NCI-H2107 (cell line): ENCODE measurements at places on chromosomes 16 and 17.
A peak's percentile ranks its signal among the peaks of the same experiment; 100 is the strongest.

GRCh38 chr17:66720027-66720426, 114.9 kb upstream of the CACNG5 start:
- no peak for DNase-seq

DNA sequence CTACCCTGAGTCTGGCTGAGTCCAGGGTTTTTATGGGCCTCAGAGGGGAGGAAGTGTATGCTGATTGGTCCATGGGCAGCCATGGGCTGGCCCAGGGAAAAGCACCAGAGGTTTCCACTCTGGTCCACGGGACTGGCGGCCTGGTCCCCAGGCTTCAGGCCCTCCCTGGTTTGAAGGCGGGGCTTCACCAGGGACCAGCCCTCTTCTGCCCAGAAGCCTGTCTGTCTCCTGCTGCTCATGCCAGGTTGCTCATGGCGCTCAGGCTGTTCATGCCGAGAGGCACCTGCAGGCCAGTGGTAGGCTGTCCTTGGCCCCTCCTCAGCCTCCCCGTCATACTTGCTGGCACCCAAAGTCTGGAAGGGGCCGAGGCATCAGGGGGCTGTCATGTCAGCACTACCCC, 45.0 kb upstream of the CLEC19A start:
- DNase-seq, result no peak

DNA sequence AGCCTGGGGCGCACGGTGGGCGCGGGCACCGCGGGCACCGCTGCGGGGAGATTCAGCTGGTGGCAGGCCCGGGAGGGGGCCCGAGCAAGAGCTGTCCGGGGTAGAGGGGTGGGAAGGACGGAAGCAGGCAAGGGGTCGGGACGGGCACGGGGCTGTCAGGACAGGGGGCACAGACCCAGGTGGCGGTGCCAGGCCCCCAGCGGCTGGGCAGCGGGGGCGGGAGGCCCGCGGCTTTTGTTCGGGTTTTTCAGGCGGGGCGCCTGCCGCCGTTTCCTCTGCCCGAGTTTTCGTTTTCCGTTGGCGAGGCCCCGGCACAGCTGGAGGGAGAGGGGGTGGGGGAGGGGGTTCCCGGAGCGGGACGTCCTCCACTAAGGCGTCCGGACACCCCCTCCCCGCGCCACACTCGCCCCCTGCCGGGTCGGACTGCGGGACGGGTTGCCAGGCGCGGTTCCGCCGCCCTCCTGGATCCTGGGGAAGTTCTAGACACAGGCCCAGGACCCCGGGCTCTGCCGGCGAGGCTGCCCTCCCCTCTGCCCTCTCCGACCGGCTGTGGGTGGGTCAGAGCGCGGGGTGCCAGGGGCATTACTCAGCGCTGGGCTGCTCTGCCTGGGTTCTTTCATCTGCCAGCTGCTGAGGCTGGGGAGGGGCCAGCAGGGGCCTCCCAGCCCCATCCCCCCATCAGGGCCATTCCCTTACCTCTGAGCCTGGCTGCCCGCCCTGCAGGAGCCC, 543 bp downstream of the ARHGAP23 start:
- no peak for DNase-seq

- no peak for DNase-seq
These were observed 23.0 kb downstream of the VAC14 start for GRCh38 chr16:70777973-70778406.

DNA sequence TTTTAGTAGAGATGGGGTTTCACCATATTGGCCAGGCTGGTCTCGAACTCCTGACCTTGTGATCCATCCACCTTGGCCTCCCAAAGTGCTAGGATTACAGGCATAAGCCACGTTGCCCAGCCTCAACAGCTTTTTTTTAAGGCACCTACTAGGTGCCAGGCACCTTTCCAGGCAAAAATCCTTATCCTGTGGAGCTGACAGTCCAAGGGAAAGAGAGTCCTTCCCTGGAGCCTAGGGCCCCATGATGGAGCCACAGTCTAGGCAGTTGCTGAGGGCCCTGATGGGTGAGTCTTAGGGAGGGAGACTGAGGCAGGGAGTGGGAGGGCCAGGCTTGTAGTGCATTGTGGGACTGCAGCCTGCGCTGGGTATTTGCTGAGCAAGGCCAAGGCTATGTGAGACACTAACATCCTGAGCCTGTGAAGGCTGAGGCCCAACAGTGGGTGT, 79.6 kb upstream of the TOB1 start:
- DNase-seq, result no peak

DNA sequence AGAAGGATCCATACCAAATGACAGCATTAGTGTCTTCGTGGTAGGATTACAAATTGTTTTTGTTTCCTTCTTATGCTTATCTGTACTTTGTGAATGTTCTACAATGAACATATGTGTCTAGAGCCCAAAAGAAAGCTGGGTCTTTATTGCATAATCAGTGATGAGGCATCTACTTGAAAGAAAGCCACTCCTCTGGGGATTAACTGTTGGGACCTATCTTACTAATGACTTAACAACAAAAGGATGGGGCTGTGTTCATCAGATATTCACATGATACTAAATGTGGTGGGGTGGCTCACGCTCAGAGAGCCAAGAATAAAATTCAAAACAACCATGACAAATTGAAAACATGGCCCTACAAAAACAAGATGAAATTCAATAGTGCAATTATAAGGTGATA, 160.2 kb downstream of the RGS9 start:
- no peak for DNase-seq

DNA sequence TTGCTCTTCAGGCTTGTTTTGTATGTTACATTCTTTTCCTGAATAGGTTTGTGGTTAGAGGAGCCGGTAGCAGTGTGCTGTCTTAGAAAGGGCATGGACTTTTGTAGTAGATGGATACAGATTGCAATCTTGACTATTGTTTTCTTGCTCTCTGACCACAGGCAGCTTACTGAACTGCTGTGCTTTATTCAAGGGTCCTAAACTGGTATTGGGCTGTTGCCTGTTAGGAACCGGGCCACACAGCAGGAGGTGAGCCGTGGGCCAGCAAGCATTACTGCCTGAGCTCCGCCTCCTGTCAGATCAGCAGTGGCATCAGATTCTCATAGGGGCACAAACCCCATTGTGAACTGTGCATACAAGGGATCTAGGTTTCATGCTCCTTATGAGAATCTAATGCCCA, 373.9 kb downstream of the CPPED1 start:
- DNase-seq, result peak; percentile 22

GRCh38 chr17:4863321-4863720, 30.2 kb downstream of the MINK1 start:
- DNase-seq, result no peak

DNA sequence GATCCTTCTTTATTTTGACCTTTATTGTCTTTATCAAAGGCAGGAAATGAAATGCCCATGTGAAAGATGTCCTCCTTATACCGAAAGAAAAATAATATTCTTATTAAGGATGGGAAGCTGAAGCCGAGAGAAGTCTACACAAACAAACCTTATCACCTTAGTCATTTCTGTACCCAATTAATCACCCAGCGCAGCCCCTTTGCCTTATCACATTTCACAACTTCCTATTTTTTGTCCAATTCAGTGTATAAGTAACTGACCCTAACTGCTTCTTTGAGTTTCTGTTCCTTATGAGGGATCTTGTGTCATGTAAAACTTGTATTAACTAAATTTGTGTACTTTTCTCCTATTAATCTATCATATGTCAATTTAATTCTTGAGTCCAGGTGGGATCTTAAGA, 16.4 kb upstream of the CCL23 start:
- no peak for DNase-seq

- DNase-seq, result no peak
These were observed 532 bp downstream of the ARRB2 start for GRCh38 chr17:4710693-4711634.

- no peak for DNase-seq
These were observed 525.7 kb downstream of the NPIPA7 start for GRCh38 chr16:16904601-16905000.

DNA sequence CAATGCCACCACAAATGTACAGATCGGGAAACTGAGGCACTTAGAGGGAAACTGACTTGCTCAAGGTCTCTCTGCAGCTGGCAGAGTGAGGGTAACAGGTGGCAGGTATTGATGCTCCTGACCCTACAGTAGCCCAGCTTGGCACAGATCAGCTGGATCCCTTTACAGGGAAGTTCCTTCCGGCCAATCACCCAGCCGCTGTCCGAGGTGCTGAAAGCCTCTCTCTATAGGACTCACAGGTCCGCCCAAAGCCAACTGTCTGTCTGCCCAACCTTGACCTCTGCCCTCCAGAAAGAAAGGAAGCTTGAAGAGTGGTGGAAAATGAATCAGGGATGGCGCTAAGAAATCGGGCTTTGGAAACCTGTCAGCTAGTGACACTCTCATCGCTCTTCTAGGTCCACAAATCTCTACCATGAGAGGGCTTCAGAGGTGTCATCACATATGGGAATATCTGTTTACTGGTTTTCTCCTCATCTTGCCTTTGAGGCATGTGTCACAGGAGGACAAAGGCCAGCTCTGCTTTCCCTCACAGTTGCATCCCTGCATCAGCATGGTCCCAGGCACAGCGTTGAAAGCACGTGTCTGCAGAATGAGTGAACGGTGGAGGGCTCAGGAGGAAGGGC, 246.2 kb downstream of the KATNIP start:
- no peak for DNase-seq

DNA sequence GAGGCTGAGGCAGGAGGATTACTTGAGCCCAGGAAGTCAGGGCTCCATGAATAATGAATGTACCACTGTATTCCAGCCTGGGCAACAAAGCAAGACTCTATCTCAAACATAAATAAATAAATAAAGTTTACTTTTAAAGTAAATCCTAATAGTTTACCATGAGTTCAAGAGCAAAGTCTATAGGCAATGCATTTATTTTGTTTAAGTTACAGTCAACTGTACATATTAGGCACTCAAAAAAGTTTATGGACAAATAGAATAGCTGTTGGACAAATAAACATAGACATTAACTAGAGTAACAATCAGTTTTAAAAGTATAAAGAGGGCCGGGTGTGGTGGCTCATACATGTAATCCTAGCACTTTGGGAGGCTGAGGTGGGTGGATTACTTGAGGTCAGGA, 3.7 kb upstream of the AARSD1 start:
- no peak for DNase-seq

GRCh38 chr17:77796176-77796860, 162.2 kb upstream of the TNRC6C start:
- DNase-seq, result no peak

DNA sequence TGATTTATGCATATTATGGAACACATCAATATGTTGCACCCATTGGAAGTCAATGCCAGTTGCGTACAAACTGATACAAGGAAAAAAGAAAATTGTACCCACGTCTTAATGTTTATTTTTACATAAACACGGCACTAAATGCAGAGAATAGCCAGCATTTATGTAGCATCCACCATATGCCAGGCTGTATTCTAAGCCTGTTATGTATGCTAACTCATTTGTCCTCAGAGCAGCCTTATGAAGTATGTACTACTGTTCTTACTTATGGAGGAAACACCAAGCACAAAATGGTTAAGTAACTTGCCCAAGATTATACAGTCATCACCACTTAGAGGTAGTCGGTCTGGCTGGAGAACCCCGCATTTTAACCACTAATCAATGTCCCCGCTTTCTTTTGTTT, 837.9 kb upstream of the RBFOX1 start:
- DNase-seq, result no peak

DNA sequence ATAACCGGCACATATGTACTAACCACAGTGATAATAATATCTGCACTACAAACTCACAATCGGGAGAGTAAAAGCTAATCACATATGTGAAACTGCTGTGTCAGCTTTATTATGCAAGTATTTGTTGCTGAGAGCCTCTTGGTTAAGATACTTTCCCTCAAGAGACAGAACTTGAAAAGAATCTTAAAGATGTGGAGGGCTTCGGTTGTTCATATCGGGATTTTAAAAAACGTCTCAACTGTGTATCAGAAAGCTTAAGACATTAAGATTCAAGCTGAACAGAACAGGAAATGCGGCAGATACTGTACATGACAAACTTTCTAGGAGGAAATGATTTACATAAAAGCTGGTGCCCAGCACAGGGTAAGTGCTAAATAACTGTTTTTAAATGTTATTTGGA, 27.5 kb upstream of the HLF start:
- no peak for DNase-seq

- no peak for DNase-seq
These were observed 90.3 kb downstream of the RMI2 start for GRCh38 chr16:11435576-11435975.

DNA sequence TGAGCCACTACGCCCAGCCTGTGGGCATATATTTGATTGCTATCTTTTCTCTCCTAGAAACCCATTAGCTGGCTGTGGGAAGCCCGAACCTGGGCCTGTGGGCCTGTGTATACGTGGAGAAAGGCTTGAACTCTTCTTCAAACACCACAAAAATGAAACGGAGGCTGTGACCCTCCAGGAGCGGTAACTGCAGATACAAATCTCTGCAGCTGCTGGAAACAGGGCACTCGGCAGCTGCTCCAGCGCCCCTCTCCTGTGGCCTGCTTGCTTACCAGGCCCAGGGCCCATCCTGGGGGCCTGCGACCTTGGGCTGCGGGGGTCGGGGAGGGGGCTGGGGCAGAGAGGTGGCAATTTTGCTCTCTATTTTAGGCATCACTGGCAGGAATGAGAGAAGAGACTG, 28.0 kb upstream of the MTSS2 start:
- DNase-seq, result no peak

GRCh38 chr17:32777436-32777835, 99.5 kb downstream of the MYO1D start:
- no peak for DNase-seq

- DNase-seq, result no peak
These were observed 15.0 kb upstream of the CPD start for GRCh38 chr17:30363715-30364202.

DNA sequence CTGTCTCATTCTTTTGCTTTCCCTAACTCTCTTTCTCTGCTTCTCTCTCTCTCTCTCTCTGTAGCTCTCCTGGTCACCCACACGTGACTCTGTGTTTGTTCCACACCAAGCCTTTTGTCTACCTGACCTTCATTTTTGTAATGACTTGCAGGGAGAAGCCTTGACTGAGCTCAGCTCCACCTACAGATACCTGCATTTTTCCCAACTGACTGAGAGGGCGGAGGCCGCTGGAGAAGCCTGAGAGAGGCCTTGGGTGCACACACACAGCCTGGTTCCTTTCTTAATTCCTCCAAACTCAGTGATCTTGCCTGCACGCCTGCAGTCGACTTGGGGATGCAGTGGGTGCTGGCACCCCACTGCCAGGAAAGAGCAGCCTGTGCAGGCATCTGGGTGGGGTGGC, 68.8 kb downstream of the LYRM1 start:
- DNase-seq, result no peak

- no peak for DNase-seq
These were observed 44.0 kb downstream of the TUBD1 start for GRCh38 chr17:59848778-59849177.

- DNase-seq, result no peak
These were observed 1.9 kb upstream of the WWOX start for GRCh38 chr16:78097548-78097947.

DNA sequence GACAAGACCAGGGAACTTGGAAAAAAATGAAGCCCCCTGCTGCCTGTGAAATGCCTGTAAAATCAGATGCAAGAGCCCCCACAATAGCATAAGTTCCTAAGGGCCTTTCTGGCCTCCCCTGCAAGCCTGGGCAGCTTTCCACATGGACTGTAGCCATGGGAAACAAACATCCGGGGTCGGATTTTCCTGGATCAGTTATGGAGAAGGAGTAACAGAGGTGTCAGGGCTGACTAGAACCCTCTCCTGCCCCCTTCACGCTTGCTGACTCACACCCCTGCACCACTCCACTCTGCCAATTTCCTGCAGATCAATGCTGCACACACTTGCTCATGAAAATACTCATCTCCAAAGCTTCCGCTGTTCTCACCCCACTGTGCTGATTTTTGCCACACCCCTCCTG, 258.6 kb downstream of the CBLN1 start:
- no peak for DNase-seq

- no peak for DNase-seq
These were observed 77.9 kb upstream of the LGALS9 start for GRCh38 chr17:27553019-27553511.

- no peak for DNase-seq
These were observed 89.5 kb upstream of the BCAR1 start for GRCh38 chr16:75340741-75341491.
